ENCODE measurements at places on chromosomes 1 and 21. TPM values are rescaled to one million over a fixed set of nuclear protein-coding genes. Genes with fewer than 3 reads are reported as not detected.

GRCh38 chr1:11708554-11709350, 17.2 kb downstream of the DRAXIN start:
- H3K27me3 ChIP-seq, result no peaks in the 10 kb centered on the region
- H3K4me1 ChIP-seq, result peaks cover 8% of the 10 kb centered on the region
- H3K36me3 ChIP-seq, result no peaks in the 10 kb centered on the region
- H3K4me3 ChIP-seq, result no peak overlapping the region
- H3K27ac ChIP-seq, result no peak overlapping the region

DNA sequence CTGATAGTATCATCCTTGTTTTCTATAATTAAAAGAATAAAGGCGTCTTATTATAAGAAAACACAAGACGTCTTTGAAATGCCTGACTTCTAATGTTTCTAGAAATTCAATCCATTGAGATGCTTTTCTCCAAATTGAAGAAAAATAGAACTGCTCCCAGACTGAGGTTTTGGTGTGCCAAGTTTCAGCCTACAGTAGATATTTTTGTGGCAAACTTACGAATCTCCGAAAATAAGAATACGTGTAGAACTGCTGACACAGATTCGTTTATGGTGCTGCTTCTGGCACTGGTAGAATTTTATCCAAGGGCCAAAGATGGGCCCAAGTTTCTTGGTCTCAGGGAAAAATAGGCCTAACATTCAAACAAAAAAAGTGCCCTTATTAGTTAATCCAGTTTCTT, 554.5 kb upstream of the NR5A2 start:
- H3K4me1 ChIP-seq, result no peaks in the 10 kb centered on the region
- H3K27ac ChIP-seq, result no peak overlapping the region

- peaks cover 10% of the 10 kb centered on the region for H3K36me3 ChIP-seq
- H3K4me1 ChIP-seq, result no peaks in the 10 kb centered on the region
- no peak overlapping the region for H3K4me3 ChIP-seq
- H3K27ac ChIP-seq, result no peak overlapping the region
Measured at GRCh38 chr1:36440646-36441045, 9.6 kb downstream of the OSCP1 start.

GRCh38 chr1:219265026-219265515, 91.4 kb downstream of the LYPLAL1 start:
- H3K4me1 ChIP-seq, result no peaks in the 10 kb centered on the region
- no peak overlapping the region for H3K4me3 ChIP-seq
- no peaks in the 10 kb centered on the region for H3K27me3 ChIP-seq
- DNase-seq, result no peak
- H3K27ac ChIP-seq, result no peak overlapping the region

The TOMM20 gene
- 71.3 TPM for polyA plus RNA-seq

- H3K27me3 ChIP-seq, result no peaks in the 10 kb centered on the region
- H3K27ac ChIP-seq, result no peak overlapping the region
- H3K36me3 ChIP-seq, result peaks cover 89% of the 10 kb centered on the region
- no peak overlapping the region for H3K4me3 ChIP-seq
Measured at GRCh38 chr1:193085263-193085662, 20.0 kb downstream of the GLRX2 start.

- no peaks in the 10 kb centered on the region for H3K27me3 ChIP-seq
- DNase-seq, result peak; percentile 42
- peaks cover 33% of the 10 kb centered on the region for H3K4me1 ChIP-seq
- peak overlapping the region; percentile 85 for H3K27ac ChIP-seq
- H3K36me3 ChIP-seq, result no peaks in the 10 kb centered on the region
Measured at GRCh38 chr21:31136891-31137290, 98.6 kb upstream of the KRTAP19-8 start.

DNA sequence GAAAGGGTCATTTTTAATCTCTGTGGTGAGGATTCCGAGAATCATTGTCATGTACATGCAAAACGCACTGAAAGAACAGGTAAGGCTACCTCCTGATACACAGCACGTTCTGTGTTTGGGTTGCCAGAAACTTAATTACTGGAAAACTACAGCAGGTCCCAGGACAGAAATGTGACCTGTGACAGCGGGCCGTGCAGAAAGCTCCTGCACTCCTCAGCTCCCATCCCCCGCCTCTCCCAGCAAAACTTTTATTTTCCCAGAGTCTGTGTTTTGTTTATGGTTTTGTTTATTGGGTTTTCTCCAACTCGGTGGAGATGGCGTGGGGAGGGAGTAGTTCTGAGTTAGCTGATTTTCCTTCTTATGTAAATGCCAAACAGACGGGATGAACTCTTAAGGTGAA, 44.7 kb downstream of the SLC44A3 start:
- peaks cover 21% of the 10 kb centered on the region for H3K4me1 ChIP-seq
- peak overlapping the region; percentile 90 for H3K27ac ChIP-seq
- no peaks in the 10 kb centered on the region for H3K36me3 ChIP-seq
- no peak for DNase-seq
- H3K27me3 ChIP-seq, result no peaks in the 10 kb centered on the region

The NBPF4 gene
- polyA plus RNA-seq, result not detected

- peak overlapping the region; percentile 86 for H3K4me3 ChIP-seq
- peaks cover 6% of the 10 kb centered on the region for H3K4me1 ChIP-seq
- H3K27me3 ChIP-seq, result no peaks in the 10 kb centered on the region
- peak overlapping the region; percentile 78 for H3K27ac ChIP-seq
- peaks cover 3% of the 10 kb centered on the region for H3K36me3 ChIP-seq
Measured at GRCh38 chr1:93081716-93082115, 2.6 kb downstream of the MTF2 start.

The CCDC181 gene
- 1.2 TPM for polyA plus RNA-seq

The DENND4B gene
- 27.3 TPM for polyA plus RNA-seq

The ANKRD34A gene
- polyA plus RNA-seq, result 3.6 TPM

GRCh38 chr1:111833334-111833733, 77.6 kb downstream of the DDX20 start:
- no peak overlapping the region for H3K27ac ChIP-seq
- H3K27me3 ChIP-seq, result no peaks in the 10 kb centered on the region
- H3K36me3 ChIP-seq, result no peaks in the 10 kb centered on the region

The TPTE gene
- not detected for polyA plus RNA-seq

- DNase-seq, result no peak
- no peaks in the 10 kb centered on the region for H3K36me3 ChIP-seq
- no peaks in the 10 kb centered on the region for H3K27me3 ChIP-seq
- peaks cover 4% of the 10 kb centered on the region for H3K4me1 ChIP-seq
- no peak overlapping the region for H3K4me3 ChIP-seq
Measured at GRCh38 chr1:61432616-61433388, 292.1 kb downstream of the TM2D1 start.

- no peaks in the 10 kb centered on the region for H3K27me3 ChIP-seq
- no peaks in the 10 kb centered on the region for H3K4me1 ChIP-seq
- no peak overlapping the region for H3K27ac ChIP-seq
- H3K4me3 ChIP-seq, result no peak overlapping the region
- no peaks in the 10 kb centered on the region for H3K36me3 ChIP-seq
- no peak for DNase-seq
Measured at GRCh38 chr1:80678438-80678837, 1122.3 kb upstream of the ADGRL2 start.

DNA sequence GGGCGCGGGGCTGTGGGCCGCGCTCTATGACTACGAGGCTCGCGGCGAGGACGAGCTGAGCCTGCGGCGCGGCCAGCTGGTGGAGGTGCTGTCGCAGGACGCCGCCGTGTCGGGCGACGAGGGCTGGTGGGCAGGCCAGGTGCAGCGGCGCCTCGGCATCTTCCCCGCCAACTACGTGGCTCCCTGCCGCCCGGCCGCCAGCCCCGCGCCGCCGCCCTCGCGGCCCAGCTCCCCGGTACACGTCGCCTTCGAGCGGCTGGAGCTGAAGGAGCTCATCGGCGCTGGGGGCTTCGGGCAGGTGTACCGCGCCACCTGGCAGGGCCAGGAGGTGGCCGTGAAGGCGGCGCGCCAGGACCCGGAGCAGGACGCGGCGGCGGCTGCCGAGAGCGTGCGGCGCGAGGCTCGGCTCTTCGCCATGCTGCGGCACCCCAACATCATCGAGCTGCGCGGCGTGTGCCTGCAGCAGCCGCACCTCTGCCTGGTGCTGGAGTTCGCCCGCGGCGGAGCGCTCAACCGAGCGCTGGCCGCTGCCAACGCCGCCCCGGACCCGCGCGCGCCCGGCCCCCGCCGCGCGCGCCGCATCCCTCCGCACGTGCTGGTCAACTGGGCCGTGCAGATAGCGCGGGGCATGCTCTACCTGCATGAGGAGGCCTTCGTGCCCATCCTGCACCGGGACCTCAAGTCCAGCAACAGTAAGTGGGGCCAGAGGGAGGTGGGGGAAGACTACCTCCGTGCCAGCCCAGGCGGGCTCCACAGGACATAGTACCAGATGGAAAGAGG, 808 bp downstream of the MAP3K21 start:
- H3K36me3 ChIP-seq, result no peaks in the 10 kb centered on the region
- peaks cover 8% of the 10 kb centered on the region for H3K27me3 ChIP-seq
- H3K27ac ChIP-seq, result no peak overlapping the region
- peaks cover 14% of the 10 kb centered on the region for H3K4me1 ChIP-seq
- peak; percentile 71 for DNase-seq

DNA sequence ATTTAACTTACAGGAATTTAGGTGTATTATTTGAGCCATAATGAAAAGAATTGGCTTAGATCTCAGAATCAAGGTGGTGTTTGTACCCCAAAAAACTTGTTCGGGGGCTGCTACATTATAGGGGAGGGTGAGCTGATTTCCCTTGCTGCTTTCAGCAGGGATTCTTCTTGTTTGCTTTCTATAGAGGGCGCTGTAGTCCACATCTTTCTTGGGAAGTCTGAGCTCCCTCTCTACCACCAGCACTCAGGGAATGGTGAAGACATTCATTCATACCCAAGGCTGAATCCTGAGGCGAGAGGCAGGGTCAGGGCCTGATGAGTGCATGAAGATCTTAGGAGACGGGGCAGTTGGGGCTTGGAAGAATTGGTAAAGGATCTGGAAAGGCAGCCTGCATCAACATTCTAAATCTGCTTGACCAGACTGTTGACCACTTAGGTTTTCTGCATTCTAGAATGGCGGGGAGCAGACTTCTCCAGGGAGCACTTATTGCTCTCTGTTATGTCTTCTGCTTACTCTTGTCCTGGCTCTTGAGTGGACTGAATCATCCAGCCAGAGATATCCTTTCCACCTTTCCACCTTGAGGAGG, 18.9 kb downstream of the SPATA46 start:
- no peak overlapping the region for H3K4me3 ChIP-seq
- no peaks in the 10 kb centered on the region for H3K4me1 ChIP-seq
- H3K27me3 ChIP-seq, result no peaks in the 10 kb centered on the region

The DHX9 gene
- 145 TPM for polyA plus RNA-seq

DNA sequence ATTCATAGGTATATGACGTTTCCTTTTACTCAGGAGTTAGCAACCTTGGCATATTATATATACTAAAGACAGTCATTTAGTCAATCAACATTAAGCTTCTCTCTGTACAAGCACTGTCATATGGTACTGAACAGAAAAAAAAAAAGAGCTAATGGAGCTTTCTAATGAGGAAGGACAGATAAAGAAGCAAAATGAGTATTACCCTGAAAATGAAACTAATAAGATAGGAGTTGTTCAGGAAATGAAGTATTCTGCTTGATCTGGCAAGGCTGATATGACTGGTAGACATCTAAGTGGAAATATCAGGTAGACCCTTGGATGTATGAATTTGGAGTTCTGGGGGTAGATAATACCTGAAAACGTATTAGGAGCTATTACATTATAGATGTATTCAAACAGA, 4.3 kb upstream of the IKBKE start:
- no peaks in the 10 kb centered on the region for H3K27me3 ChIP-seq
- no peak overlapping the region for H3K27ac ChIP-seq
- H3K4me3 ChIP-seq, result no peak overlapping the region

Data from SK-N-SH (cell line).